ENCODE measurements at places on chromosomes 7 and 10.

DNA sequence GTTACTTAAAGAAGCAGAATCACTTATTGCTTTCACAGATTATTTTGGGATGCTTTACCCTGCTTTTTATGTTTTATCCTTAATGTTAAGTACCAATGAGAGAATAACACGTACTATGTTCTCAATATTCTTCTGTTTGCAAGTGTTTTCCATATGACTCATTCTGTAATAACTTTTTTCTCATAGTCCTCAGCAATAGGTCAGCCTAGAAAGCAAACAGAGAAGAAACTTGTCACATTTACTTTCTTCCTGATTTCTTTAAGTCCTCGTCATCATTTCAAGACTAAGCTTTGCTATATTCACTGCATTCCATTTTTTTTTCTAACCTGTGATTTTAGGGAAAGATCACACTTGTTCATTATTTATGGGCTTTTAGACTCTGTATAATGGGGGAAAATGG lies 6.8 kb upstream of the AGR2 start:
- DNase-seq: no peak

DNA sequence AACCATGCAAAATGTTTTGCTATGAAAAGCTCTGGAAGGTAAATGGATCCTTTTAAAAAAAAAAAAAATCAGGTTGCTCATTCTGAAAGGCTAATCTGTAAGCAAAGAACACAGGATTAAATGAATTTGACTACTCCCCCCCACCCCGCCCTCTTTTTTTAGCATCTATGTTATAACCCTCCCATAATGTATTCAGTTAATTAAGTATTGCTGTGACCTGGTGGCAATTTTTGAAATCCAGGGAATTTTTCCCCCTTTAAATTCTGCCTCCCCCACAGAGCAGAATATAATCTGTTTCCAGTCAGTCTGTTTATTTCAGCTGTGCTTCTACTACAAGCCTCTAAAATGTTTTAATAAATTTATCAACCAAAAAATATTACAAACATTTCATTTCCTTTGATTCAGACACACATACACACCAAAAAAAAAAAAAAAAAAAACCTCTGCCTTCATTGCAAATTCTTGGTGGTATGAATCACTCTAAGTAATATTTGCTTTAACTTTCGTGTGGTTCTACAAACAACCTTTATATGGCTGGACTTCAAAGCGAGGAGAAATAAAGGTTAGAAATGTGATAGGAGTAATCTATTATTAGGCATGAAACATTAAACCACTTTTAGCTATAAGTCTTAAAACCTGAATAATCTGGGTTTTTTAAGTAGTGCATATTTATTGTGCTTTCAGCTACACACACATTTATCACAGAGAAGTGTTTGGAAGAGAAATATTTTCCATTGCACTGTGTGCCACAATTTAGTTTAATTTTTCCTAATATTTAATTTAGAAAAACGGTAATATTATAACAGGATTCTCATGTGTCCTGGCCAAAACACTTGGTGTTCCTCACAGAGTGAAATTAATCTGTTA lies 64.4 kb upstream of the ARID5B start:
- no peak for DNase-seq

GRCh38 chr7:120949393-120949911 lies 1.1 kb upstream of the ING3 start:
- DNase-seq: no peak

DNA sequence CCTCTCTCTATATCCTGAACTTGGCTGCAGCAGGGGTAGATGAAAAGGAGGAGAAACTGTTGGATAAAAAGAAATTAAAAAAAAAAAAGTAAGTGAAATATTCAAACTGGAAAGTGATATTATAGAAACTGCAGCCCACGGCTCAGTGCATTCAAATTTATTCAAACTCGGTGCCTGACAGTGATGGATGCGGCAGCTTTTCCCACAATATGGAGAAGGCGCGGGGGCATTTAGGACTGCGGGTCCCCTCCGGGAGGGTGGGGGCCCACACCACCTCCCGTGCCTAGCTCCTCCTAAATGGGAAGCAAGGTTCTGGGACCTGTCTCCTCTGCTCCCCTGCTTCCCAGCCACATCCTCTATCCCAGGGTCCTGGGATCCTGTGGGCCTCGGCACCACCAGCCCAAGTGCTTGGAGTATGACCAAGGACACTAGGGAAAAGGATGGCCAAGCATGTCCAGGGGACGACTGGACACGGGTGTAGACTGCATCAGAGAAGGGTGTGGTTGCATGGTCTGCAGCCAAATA lies 82.4 kb downstream of the HIF1AN start:
- DNase-seq: no peak

DNA sequence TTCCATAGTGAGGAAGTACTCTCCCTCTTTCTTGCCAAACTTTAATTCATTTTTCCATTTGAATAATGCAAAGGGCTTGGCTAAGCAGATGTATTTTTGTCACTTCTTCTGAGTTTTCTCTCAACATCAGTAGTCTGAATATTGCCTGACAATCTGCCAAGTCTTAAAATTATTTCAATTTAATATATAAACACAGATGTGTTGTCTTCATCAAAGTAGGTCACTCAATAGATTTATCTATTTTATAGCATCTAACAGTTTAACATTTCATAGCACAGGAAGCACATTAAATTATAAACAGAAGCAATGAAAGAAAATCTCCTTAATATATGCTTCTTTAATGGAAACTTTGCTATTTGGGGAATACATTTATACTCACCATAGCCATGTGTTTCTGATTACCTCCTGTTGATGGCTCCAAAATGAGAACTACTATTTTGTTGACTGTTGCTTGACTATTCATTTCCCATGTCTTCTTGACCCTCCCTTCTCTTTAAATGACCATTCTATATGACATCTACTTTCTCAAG lies 4.5 kb downstream of the CPED1 start:
- DNase-seq: no peak

GRCh38 chr7:99469381-99470065 lies 3.2 kb upstream of the ZNF789 start:
- DNase-seq: no peak

DNA sequence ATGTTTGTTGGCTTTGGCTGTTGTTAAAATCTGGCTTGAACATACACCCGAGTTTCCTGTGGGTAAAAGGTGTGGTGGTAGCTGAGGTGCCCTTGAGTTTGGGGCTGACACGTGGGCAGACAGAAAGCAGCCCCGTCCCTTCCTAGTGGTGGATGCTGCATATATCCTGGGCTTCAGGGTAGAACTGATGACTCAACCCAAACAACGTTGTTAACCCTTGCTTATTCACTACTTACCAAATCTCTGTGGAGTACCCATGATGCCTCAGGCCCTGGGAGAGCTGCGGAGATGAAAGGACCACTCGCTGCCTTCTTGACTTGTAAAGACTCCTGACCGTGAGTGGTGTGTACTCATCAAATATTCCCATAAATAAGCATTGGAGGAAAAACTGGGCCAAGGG lies 245.1 kb downstream of the RAB11FIP2 start:
- DNase-seq: no peak

- DNase-seq: no peak
Measured at GRCh38 chr10:131902211-131902610, 1.4 kb downstream of the PPP2R2D start.

- no peak for DNase-seq
Measured at GRCh38 chr10:4108693-4109092, 323.7 kb upstream of the KLF6 start.

DNA sequence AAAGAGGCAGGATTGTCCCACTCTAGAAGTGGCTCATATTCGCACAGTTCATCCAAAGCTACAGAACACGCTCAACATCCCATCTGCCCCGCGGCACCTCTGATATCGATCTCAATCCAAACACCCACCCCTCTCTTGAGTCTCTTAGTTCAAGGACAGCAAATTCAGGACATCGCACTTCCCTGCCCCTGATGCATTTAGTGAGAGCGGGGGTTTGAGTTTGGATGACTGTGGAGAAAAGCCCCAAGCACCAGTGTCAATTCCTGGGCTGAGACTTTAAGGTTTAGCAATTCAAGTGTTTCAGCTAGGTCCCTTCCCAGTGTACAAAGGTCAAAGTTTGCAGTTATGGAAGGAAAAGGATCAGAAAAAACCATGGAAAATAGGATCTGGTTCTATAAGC lies 166.2 kb downstream of the LYZL1 start:
- no peak for DNase-seq

GRCh38 chr10:17067376-17068264 lies 62.0 kb downstream of the CUBN start:
- DNase-seq: no peak

DNA sequence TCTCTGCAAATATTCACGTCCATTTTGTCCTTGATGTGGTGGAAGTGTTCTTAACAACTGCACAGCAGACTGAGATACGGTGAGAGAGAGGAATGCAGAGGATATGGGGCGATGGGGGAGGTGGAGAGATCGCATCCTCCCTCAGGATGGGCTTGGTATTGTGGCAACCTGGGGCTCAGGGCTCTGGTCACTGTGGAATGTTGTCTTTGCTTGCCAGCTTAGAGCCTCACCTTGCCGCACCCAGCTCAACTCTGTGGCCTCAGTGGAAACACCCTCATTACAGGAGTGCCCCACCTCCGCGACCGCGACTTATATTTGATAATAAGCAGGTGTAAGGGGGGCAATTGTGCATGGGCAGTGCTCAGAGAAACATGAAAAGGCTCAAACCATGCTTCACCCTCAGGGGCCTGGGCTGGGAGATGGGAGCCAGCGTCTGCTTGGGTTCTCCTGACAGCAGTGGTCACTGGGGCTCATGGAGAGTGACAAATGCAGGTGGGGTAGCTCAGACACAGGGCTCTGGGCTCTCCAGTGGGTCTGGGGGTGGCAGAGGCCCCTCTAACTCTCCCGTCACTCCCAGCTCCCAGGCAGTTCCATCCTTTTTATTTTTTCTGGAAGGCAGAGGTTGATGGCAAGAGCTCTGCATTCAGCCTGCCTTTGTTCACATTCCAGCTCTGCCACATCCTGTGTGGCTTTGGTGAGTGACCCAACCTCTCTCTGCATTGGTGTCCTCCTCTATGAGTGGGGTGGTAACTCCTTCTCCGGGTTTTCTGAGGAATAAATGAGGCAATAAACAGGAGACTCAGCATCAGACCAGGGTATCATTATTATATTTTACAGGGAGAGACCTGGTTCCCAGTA lies 43.1 kb upstream of the EMX2 start:
- DNase-seq: no peak

DNA sequence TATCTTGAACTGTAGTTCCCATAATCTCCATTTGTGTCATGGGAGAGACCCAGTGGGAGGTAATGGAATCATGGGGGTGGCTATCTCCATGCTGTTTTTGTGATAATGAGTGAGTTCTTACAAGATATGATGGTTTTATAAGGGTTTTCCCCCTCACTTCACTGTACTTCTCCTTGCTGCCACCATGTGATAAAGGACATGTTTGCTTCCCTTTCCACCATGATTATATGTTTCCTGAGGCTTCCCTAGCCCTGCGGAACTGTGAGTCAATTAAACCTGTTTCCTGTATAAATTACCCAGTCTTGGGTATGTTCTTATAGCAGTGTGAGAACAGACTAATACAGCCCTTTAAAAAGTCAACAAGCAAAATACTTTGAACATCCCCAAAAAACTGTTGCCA lies 427.7 kb downstream of the HTR7 start:
- DNase-seq: no peak

DNA sequence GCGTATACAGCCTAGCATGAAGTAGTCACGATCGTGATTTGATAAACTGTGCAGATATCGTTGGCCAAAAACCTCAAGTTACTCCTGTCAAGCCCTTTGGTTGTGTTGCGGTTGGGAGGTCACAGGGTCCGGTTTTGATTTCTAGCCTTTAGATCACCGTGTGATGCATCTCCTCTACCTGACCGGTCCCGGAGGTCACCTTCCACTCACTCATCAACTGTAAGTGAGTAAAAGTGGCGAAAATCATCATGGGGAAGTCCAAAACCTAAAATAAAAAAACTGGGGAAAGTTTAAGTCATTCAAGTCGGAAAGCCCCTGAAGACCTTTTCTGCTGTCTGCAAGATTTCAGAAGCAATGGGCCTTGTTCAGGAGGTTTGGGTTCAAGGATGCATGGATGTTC lies 62.8 kb downstream of the ADARB2 start:
- no peak for DNase-seq

DNA sequence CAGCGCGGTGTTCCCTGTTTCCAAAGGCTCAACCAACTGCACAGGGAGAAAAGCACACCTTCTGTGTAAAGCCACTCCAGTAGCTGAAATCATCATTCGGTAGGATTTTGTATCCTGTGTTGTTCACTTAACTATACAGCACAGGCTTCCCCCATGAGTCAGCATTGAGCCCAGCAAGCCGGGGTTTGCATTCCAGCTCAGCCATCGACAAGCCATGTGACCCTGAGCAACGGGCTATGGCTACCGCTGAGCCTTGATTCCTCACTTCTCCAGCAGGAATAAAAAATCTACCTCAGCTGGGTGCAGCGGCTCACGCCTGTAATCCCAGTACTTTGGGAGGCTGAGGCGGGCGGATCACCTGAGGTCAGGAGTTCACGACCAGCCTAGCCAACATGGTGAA lies 44.1 kb upstream of the ATP6V0A4 start:
- no peak for DNase-seq

- DNase-seq: no peak
Measured at GRCh38 chr10:20998036-20998435, 100.9 kb upstream of the NEBL start.

GRCh38 chr7:82005056-82005455 lies 235.2 kb upstream of the HGF start:
- DNase-seq: no peak

DNA sequence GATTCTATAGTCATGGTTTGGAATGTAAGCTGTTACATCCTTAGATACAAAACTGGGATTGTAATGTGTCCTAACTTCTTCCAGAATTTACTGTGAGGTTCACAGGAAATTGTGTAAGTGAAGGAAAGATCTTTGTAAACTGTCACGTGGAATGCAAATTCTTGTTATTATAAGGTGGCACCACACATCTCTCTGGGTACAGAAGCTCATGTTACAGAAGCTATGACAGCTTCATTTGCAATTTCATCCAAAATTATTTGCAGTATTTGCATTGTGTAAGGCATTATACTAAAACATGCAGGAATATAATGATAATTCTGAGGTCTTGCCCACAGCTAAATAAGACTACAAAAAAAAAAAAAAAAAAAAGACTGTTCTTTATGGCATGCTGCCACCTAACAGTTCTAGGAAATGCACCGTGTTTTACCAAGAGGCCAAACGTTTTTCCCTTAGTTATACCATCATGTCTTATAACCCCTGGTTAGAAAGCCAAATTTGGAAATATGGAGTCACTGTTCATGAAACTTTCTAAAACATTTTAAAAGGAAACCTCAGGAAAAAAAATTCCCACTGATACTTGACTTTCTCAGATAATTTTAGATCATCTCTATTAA lies 17.6 kb downstream of the MINDY3 start:
- DNase-seq: no peak

GRCh38 chr7:142614116-142614515 lies 135.2 kb upstream of the PRSS1 start:
- no peak for DNase-seq

- DNase-seq: no peak
Measured at GRCh38 chr10:29397221-29397620, 108.4 kb downstream of the LYZL1 start.

All from NCI-H510A (cell line).